ENCODE measurements at places on chromosomes 3 and 15. TPM values are rescaled to one million over a fixed set of nuclear protein-coding genes. Genes with fewer than 3 reads are reported as not detected.

GRCh38 chr15:85534031-85534430 is 153.6 kb downstream of the AKAP13 start:
- no peak for DNase-seq

- no peak for DNase-seq
Observed at GRCh38 chr3:54957711-54958110, 29.9 kb upstream of the LRTM1 start.

Gene SPESP1
- 7.7 TPM for polyA plus RNA-seq

Gene UBA3
- polyA plus RNA-seq = 83.2 TPM

Gene LEKR1
- polyA plus RNA-seq = 2.2 TPM

- DNase-seq = no peak
Observed at GRCh38 chr3:111592936-111593335, 2.2 kb downstream of the ZBED2 start.

Gene DNAJC17
- 33.8 TPM for polyA plus RNA-seq

Gene ZPLD1
- polyA plus RNA-seq = 0.44 TPM

Gene KBTBD13
- polyA plus RNA-seq = not detected

Gene GOLGA6A
- polyA plus RNA-seq = 0.66 TPM

GRCh38 chr3:47418167-47419082 is 37.6 kb downstream of the PTPN23 start:
- DNase-seq = no peak

GRCh38 chr3:100709842-100710260 is 557 bp downstream of the TFG start:
- no peak for DNase-seq

Gene ITIH1
- not detected for polyA plus RNA-seq

- no peak for DNase-seq
Observed at GRCh38 chr3:11476735-11477144, 167.0 kb downstream of the VGLL4 start.

GRCh38 chr3:165254812-165255211 is 58.6 kb upstream of the SLITRK3 start:
- peak; percentile 2 for DNase-seq

- no peak for DNase-seq
Observed at GRCh38 chr15:45395943-45396342, 17.6 kb upstream of the GATM start.

- no peak for DNase-seq
Observed at GRCh38 chr3:187267306-187267705, 24.2 kb downstream of the MASP1 start.

- DNase-seq = peak; percentile 91
Observed at GRCh38 chr3:183635431-183636220, at the start of gene KLHL24. Gene KLHL24 (plus strand): TSS chr3:183635623. CDS start chr3:183650357, 14,734 bp downstream.

DNA sequence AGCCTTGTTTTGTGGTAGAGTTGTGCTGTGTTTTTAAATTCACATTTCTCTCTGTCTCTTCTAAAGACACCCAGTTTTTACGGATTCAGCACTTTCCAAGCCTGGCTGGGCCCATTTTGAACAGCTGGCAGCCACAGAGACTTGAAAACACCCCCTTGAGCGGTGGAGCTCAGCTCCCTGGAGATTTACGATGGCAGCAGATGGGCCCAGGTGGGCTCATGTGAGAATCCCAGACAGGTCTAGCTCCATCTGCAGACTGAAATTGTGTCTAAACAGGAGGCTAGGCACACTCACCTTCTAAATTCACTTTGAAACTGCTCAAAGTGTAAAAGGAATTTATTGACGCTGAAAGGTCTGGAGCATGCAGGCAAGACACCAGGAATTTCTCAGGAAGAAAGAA is 232.0 kb upstream of the HES1 start:
- no peak for DNase-seq

DNA sequence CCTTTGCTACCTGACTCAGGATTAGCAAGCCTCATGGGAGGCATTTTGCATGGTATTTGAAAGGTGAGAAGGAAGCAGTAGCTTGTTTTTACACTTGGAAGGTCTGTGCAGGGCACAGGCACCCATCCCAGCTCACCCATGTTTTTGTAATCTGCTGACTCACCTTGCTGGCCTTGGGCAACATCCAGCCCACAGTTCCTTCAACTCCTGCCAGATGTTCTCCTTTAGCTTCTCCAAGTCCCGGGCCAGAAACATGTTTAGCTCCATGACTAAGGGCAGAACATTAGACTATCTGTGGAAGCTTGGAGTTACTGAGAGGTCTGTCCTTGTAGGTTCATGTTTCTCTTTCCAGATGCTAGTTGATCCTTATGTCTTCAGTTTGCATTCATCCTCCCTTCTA is 12.4 kb upstream of the ZNF770 start:
- no peak for DNase-seq

GRCh38 chr15:40420793-40421192 is 15.2 kb downstream of the IVD start:
- no peak for DNase-seq

- DNase-seq = no peak
Observed at GRCh38 chr3:11250902-11251806, 21.0 kb upstream of the ATG7 start.

Gene LYZL4
- polyA plus RNA-seq = not detected

Gene CCRL2
- polyA plus RNA-seq = 0.70 TPM

DNA sequence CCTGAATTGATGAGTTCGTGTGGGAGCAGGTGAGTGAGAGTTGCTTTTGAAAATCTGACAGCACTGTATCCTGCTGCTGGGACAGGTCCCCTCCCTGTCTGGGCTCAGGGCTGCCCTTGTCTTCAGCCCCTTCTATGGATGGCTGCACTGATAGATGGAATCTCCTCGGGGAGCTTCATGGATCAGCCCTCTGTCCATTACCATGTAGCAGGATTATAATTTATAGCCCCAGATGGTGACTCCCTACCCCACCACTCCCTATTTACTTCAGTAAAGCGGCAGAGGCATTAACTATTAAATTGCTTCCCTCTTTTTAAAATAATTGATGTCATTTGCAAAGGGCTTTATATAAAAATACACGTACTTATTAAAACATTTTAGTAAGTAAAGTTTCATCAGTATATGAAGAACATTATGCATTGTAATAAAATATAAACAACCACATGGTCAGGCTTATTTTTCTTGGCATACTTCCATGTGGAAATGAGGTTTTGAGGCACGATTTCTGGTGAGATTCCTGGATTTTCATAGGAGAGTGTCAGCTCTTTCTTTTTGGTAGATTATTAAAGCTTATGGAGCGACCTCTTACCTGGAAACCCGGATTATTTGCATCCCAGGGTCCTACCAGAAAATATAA is 38.5 kb downstream of the MAP3K13 start:
- DNase-seq = no peak

GRCh38 chr3:32046102-32046501 is 60.3 kb upstream of the GPD1L start:
- DNase-seq = no peak

DNA sequence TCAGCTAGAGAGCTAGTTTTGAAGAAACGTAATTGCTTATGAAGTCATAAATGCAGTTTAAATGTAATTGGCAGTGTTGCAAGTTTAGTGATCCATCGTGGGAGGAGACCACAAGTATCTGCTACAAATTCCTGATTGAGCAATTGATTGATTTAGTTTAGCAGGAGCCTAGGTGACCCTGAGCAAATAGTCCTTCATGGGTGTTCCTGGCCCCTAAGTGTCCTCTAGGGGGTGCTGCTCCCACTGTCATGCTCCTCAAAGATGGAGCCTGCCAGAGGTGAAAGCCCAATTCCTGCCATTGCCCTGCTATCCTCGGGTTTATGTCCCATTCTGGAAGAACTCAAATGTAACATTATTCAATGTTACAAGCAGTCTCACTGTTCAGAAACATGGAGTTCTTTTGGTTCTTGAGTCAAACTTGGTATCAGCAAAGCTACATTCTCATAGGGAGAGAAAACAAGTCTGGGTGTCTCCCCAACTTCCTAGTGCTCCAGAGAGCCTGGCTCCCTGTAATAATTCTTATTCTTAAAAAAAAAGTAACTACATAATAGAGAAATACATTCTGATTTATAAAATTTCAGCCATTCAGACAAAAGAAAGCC is 29.8 kb upstream of the SENP5 start:
- DNase-seq = no peak

Gene ADGRG7
- not detected for polyA plus RNA-seq

Gene LHFPL4
- polyA plus RNA-seq = 0.07 TPM

GRCh38 chr3:36475558-36475957 is 95.3 kb downstream of the STAC start:
- no peak for DNase-seq

Gene GNAI2
- polyA plus RNA-seq = 218 TPM

GRCh38 chr3:115074502-115074901 is 72.6 kb downstream of the ZBTB20 start:
- no peak for DNase-seq

DNA sequence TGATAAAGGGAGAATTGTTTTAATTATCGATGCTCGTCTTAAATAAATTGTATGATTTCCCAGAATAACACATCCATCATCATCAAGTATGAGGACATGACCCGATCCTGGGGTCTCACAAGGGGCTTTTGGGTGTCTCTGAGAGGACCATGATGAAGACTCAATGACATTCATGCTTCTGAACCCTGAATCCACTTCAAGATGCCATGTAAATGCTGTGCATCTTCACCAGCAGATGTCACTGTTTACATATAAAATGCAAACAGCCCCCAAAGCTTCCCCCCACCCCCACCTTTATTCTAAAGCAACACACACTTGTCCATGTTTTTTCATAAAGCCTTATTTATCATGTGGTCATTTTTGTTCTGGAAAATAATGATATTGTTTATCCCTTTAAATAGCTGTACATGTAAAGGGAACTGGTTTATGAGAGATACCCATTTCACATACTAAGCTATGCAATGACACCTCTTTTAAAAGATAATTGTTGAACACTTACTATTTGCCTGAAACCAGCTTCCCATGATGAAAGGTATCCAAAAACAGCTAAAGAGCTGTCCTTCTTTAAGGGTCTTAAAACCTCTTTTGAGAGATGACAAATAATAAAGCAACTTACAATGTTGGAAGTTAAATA is 69.7 kb upstream of the UBE3A start:
- no peak for DNase-seq

DNA sequence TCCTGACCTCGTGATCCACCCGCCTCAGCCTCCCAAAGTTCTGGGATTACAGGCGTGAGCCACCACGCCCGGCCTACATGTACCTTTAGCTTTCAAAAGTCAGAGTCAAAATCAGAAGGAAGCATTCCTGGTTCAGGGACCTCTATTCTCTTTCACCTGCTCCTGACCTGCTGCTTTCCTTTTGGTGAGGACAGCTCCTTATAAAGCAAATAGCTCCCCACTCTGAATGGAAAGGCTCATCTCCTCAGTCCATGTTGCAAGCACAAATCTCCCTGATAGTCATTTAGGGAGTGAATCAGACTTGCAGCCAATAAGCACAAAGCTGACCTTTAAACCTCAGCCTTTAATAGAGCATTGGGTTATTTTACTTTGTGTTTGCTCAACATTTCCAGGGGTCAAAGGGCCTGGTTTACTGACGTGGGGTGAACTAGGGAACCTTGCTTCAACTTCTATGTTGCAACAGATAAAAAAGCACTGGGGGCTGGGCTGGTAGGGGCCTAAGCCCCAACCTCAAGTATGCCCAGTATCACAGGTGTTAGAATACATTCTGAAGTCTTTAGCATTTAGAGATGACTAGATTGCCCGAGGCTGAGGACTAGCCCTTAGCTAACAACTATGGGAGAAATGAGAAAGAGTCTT is 43.1 kb downstream of the THRB start:
- DNase-seq = no peak

DNA sequence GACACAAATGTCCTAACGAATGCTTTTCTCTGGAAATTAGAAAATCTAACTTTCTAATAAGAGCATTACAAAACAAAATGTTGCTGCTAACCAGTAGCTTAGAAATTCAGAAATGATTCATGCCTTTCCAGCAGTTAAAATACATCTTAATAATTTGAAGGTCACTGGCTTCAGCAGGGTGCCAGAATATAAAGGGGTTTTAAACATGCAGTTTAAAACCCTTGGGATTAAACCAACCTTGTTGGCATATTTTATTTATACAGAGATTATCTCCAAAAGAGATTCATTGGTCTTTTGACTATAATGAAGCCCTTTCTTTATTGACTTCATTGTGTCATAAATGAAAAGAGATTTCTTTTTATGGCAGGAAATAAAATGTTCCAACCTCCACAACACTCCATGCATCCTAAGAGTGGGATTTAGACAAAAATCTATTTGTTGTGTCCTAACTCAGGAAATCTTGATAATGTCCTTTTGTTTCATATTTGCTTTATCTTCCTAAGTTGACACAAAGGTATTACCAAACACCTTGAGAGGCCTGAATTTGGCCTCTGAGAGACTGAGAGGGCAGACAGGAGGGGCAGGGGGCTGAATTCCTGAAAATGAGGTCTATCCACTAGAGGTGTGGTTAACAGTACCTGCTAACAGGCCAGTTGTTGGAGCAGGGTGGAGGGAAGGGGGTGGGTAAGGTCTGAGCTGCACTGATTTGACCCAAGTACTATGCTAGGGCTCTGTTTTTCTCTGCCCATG is 124.4 kb downstream of the FEZF2 start:
- DNase-seq = no peak

Gene FOXP1
- 34.9 TPM for polyA plus RNA-seq

DNA sequence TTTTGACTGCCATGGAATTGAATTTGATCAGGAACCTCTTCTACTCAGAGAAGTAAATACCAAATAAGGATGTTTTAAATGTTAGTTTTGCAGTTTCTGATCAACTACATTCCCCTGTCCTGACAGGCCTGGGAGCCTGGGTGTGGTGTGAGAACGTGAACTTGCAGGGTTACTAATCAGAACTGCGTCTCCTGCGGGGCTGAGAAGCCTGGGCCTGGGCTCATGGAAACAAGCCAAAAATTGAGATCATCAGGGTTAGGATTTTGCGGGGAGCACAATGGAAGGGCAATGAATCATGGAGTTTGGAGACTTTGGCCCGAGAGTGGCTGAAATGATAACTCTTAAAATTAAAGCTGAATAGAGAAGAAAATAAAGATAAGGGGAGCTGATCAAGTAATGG is 47.8 kb upstream of the C3orf70 start:
- DNase-seq = no peak

DNA sequence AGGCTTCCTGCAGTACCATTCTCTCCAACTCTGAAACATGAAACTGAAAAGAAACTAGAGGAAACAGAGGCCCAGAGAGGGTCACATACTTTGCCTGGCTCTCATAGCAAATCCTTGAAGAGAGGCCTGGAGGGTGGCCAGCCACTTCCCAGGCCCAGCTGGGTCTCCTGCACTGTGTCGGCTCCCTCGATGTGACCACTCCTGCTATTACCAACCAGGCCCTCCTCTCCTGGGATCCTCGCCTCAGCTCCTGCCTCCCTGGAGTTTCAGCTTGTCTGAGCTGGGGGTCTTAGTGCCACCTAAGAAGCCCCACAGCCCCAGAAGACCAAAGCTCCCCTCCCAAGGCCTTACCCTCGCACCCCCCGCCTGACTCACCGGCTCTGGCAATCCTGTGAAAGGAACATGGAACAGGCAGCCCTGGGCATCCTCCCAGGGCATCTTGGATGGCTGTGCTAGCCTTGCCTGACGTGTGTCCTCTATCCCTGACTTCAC is 4.6 kb downstream of the LOXL1 start:
- DNase-seq = no peak

Gene RBPMS2
- polyA plus RNA-seq = 11.3 TPM

Gene SERPINI2
- polyA plus RNA-seq = 1.2 TPM

All from left renal pelvis (tissue), 4 donors.